ENCODE measurements at places on chromosomes 7 and 10.

DNA sequence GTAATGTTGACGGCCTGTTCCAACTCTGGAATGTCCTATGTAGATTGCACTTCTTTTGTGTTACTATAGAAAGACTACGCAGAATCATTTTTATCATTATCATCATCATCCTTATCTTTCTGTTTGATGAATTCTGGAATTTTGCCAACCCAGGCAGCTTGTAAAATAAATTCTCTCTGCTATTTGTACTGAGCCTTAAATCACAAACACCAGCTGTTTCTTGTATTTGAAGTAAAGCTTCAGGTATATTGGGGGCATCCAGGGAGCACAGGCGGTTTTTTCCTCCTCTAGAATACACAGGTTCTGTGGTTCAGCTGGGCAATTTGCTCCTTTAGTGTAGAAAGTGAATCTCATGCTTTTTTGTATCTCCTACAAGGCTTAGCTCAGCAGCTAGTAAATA is 14.9 kb upstream of the CPA5 start:
- no peak for DNase-seq

DNA sequence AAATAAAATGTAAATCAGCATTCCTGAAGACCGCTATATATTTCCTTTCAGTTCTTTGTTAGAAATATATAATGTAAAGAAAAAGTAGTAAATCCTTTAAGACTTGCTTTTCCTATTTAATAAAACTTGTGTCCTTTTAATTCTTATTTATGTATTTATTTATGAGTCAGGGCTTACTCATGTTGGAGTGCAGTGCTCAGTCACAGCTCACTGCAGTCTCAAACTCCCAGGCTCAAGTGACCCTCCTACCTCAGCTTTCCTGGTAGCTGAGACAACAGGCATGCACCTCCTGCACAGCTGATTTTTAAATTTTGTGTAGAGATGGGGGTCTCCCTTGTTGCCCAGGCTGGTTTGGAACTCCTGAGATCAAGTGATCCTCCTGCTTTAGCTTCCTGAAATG is 724.5 kb downstream of the ANKRD7 start:
- DNase-seq, result no peak

DNA sequence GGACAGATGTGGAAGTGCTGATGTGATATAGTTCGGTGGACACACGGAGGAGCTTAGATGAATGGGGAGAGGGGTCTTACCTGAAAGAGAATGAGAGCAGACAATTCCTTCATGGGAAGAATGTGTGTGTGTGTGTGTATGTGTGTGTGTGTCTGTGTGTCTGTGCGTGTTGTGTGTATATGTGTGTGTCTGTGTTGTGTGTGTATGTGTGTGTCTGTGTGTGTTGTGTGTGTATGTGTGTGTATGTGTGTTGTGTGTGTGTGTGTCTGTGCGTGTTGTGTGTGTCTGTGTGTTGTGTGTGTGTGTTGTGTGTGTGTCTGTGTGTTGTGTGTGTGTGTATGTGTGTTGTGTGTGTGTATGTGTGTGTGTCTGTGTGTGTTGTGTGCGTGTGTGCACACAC is 104.2 kb downstream of the FAM204A start:
- DNase-seq, result no peak

DNA sequence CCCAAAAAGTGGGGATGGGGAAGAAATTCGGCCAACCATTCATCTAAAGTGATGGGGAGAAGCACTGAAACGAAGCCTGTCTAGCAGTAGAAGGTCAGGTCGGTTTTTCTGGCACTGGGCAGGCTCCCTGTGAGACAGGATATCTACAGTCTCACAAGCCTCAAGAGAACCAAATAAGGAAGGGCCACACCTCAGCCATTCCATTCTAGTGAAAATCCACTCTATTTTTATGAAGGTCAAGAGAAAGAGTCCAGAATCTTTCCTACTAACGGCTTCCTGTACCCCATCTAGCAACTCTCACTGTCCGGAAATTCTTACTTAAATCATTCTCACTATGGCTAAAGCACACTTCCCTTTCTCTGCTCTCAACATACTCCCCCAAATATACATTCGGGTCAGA is 267.1 kb downstream of the PRPF18 start:
- no peak for DNase-seq

DNA sequence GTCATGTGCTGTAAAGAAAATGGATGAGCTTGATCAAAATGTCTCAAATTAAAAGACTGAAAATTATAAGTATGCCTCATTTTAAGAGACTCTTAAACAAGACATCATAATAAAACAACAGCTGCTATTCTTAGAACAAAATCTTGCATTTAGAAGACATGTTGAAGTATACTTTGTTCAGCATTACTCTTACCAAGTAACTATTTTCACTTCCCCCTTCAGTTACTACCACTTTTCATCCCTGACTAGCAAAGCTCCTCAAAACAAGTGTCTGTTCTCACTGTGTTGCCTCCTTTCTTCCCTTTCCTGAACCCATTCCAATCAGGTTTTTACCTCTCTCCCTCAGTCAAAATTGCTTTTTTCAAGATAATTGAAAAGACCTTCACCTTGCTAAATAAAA is 31.6 kb downstream of the ELAPOR2 start:
- no peak for DNase-seq

GRCh38 chr7:11317766-11318165 is 344.1 kb downstream of the PHF14 start:
- DNase-seq, result no peak

DNA sequence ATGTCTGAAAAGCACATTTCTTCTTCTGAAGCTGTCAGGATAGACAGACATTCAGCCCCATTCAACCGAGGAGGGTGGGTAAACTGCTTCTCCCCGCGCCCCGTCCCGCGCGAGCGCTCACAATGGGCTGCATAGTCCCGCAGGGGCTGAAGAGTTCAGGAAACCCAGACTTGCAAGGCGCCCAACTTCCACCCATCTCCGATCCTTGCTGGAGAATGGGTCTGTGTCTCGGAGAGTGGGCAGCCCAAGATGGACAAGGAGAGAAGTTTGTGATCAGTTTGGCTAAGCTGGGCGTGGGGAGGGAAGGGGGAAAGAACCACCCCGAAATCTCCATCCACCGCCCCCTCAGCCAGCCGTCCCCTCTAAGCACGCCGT is 686 bp downstream of the AASS start:
- no peak for DNase-seq

GRCh38 chr7:86201767-86202166 is 441.9 kb upstream of the GRM3 start:
- DNase-seq, result no peak

- DNase-seq, result no peak
Measured at GRCh38 chr10:90989378-90989777, 68.5 kb upstream of the ANKRD1 start.

- DNase-seq, result no peak
Measured at GRCh38 chr10:89342206-89342958, 14.6 kb downstream of the IFIT3 start.

DNA sequence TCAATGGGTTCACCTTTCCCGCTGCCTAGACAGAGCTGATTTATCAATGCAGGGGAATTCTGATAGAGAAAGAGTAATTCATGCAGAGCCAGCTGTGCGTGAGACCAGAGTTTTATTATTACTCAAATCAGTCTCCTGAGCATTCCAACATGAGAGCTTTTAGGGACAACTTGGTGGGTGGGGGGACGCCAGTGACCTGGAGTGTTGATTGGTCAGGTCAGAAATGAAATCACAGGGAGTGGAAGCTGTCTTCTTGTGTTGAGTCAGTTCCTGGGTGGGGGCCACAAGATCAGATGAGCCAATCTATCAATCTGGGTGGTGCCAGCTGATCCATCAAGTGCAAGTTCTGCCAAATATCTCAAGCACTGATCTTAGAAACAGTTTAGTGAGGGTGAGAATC is 99.0 kb upstream of the CAV2 start:
- DNase-seq, result no peak

DNA sequence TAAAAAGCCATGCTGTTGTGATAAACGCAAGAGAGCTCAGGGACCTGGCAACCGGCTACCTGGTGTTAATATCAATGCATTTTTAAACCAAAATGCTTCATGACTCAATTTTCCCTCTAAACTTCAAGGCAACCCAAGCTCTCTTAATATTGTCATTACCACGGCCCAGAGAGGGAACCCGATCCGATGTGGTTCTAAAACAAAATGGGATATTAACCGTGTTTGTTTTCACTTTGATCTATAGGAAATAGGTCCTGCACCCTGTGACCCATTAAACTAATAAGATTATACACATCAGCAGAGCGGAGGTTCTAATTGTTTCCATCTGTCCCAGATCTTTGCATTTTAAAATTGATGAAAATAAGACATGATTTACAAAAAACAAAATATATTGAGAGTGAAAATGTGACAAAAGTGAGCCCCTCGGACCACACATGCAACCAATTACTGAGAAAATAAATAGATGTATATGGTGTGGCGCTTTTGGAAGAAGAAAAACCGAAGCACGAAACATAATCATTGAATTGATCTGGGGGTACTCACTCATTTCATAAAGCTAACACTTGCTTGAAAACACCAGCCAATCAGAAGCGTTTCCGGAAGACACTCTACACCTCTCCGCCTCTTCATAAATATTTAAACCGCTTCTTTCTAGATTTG is 290.3 kb upstream of the NFE2L3 start:
- no peak for DNase-seq
